Epithelial cell of proximal tubule (primary cell): ENCODE measurements at places on chromosomes 5 and 9.

- no peak for DNase-seq
Measured at GRCh38 chr9:5760338-5760737, 72.6 kb downstream of the ERMP1 start.

- no peak for DNase-seq
Measured at GRCh38 chr9:89919171-89919681, 314.4 kb downstream of the GADD45G start.

GRCh38 chr9:82191082-82191770 lies 202.7 kb downstream of the SPATA31D1 start:
- no peak for DNase-seq

GRCh38 chr9:83956086-83956435 lies 24.0 kb downstream of the HNRNPK start:
- DNase-seq: no peak

GRCh38 chr9:34590381-34591247 lies 1.1 kb upstream of the CNTFR start:
- no peak for DNase-seq
